ENCODE measurements at places on chromosomes 16 and 17.

- DNase-seq: no peak
Observed at GRCh38 chr17:76384222-76384986, at the start of gene SPHK1. Gene SPHK1 (plus strand): TSS chr17:76384609. CDS start chr17:76385645, 1,036 bp downstream.

- no peak for DNase-seq
Observed at GRCh38 chr17:64369007-64369893, 21.4 kb downstream of the PECAM1 start.

- DNase-seq: no peak
Observed at GRCh38 chr17:66351033-66351432, 48.6 kb downstream of the PRKCA start.

- no peak for DNase-seq
Observed at GRCh38 chr16:4309102-4309832, 6.6 kb upstream of the GLIS2 start.

DNA sequence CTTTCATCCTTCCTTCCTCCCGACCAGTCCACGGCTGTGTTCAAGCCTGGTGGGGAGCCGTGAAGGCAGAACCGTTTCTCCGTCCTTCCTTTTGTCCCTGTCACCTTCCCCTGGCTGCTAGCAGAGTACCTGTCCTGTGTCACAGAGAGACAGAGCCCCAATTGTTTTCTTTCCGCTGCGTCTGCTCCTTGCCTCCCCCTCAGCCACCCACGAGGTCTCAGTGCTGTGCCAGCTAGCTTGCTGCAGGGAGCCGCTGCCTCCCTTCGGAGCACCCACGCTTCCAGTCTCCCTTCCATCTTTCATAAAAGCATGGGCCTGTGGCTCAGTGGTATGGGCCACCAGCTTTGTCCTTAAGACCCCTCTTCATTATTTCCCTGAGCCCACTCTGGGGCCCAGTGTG is 62.2 kb downstream of the MPRIP start:
- DNase-seq: no peak

- DNase-seq: peak; percentile 52
Observed at GRCh38 chr16:79076047-79076767, 524.3 kb downstream of the MAF start.

GRCh38 chr16:77302674-77303073 is 103.5 kb downstream of the SYCE1L start:
- no peak for DNase-seq

DNA sequence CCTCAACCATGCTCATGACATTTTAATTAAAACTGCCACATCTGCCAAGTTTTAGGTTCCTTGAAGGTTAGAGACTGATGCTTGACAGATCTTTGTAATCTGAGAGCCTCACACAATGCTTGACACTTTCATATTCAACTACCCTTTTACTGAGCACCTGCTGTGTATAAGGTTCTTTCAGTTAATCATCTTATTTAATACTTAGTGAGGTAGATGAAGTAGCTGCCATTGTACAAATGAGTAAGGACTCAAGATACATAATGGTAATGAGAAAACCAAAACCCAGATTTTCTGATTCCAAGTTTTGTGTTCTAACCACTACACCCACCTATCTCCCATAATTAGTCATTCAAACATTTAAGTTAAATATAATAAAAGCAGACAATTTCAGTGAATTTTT is 35.4 kb upstream of the ARL6IP1 start:
- DNase-seq: no peak

DNA sequence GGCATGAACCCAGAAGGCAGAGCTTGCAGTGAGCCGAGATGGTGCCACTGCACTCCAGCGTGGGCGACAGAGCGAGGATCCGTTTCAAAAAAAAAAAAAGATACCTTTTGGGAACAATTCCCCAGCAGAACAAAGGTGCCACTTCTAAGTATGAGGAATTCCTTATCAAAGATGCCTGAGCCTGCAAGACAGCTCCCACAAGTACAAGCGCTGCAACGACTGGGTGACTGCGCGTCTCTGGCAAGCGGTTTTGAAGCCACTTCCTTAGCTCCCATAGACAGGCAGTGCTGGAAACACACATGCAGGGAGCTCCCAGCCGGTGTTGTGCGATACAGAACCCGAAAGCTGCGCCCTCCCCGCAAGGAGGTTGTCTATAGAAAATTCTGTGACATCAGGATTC is 60.5 kb downstream of the ADCY9 start:
- DNase-seq: no peak

GRCh38 chr16:27769561-27770255 is 219.8 kb downstream of the KATNIP start:
- DNase-seq: no peak

- DNase-seq: no peak
Observed at GRCh38 chr16:3774156-3774767, 56.9 kb upstream of the TRAP1 start.

DNA sequence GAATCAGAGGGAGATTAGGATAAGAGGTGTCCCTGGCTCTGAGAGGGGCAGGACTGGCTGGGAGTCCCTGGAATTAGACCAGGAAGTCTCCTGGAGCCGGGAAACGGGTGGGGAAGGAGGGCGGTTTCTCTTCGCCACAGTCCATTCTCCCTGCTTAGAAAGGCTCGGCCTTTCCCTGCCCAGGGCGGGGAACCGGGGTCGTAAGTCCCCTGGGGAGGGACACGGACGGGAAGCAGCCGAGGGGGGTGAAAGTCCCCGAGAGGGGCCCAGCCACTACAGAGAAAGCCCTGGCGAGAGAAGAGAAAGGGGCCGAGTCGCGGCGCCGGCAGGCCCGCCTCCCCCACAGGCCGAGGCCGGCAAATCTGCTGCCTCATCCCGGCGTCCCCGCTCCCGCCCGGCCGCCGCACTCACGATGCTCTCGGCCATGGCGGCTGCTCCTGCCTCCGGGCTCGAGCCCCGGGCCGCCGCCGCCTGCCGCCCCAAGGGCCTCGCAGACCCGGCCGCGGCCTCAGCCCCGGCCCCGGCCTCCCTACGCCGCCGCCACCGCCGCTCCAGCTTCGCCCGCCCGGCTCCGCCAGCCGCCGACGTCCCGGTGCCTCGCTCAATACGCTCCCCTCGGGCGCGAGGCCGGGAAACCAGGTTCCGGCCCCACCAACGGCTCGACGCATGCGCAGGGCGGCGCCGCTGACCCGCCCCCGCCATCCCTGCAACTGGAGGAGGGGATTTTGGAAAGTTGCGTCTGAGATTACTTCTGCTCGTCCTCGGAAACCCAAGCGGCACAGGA is at the start of the genes NPLOC4 and TSPAN10:
Gene NPLOC4, minus strand, starts transcription at position 608 of the 784 bp plus-strand sequence. Its CDS starts 182 bp downstream, at position 426.
Gene TSPAN10, plus strand, starts transcription at position 692 of the 784 bp plus-strand sequence. CDS start 5,217 bp downstream, outside the sequence.
- peak; percentile 85 for DNase-seq

- DNase-seq: no peak
Observed at GRCh38 chr17:59047616-59048015, 59.1 kb downstream of the TRIM37 start.

- no peak for DNase-seq
Observed at GRCh38 chr17:41563607-41564170, 8.2 kb downstream of the KRT9 start.

DNA sequence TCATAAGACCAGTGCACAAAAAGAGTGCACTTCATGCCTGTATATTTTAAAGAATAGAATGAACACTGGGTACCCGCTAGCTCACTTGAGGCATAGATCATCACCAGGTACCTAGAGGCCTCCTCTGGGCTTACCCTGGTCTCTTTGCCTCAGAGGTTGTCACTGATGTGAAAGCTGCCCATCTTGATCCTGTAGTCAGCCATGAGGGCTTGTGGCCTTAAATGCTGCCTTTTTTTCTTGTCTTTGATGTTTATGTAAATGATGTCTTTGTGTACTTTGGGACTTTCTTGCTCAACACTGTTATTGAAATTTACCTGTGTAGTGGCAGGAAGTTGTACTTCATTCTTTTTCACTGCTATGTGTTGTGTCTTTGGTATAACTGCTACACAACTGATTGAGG is 26.8 kb upstream of the SLC5A10 start:
- DNase-seq: no peak

GRCh38 chr17:71118039-71118438 is 948.7 kb downstream of the KCNJ2 start:
- DNase-seq: no peak

- no peak for DNase-seq
Observed at GRCh38 chr16:49651226-49651625, 204.7 kb downstream of the ZNF423 start.

GRCh38 chr17:68462381-68463210 is 5.3 kb upstream of the WIPI1 start:
- DNase-seq: peak; percentile 83

- no peak for DNase-seq
Observed at GRCh38 chr16:3266873-3267537, 10.6 kb upstream of the MEFV start.

- DNase-seq: no peak
Observed at GRCh38 chr17:62804822-62805221, 3.3 kb downstream of the MARCHF10 start.

DNA sequence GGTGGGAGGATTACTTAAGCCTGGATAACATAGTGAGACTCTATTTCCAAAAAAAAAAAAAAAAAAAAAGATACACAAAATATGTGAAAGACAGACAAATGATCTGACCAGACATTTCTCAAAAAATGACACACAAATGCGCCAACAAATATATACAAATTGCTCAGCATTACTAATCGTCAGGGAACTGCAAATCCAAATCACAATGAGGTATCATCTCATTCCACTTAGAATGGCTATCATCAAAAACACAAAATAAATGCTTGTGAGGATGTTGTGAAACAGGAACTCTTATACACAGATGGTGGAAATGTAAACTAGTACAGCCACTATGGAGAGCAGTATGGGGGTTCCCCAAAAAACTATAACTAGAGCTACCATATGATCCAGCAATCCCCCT is 62.4 kb downstream of the STX8 start:
- DNase-seq: no peak

GRCh38 chr17:40179923-40180659 is 2.8 kb downstream of the RAPGEFL1 start:
- no peak for DNase-seq

DNA sequence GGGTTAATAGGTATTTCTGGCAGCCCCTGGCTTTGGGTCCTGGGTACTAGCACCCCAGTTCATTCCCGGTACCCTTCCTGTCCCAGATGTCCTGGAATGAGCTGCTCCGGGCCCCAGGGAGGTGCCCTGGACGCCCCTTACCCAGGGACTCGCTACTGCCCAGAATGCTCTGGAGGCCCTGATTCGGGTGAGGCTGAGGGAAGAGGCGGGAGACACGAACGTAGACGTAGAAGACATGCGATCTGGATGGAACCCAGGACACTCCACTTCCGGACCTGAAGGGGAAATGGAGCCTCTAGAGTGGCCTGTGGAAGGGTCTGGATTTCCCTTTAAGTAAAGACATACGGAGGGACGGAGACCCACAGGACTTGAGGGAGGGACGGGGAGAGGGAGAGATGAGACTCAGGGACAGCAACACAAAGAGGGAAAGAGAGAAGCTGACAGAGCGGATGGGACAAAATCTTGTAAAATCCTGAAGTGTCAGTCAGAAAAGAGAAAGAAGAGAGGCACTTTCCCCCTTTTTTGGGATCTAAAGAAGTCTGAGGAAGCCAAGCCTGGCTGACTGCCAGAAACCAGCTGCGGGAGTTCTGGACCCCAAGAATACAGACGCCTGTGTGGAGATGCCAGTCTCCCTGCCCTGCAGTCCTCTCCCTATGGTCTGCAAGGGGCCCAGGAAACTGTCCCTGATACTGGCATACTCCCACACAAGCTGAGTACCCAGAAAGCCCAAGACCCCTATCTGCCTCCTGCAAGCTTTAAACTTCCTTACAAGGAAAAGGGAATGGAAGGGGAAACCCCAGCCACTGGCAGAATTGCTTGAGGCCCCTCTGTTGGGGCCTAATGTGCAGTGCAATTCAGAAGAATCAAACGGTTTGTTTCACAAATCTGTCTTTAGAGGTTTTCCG is 1.0 kb upstream of the HOXB13 start:
- DNase-seq: no peak

- no peak for DNase-seq
Observed at GRCh38 chr17:70905796-70906195, 736.5 kb downstream of the KCNJ2 start.

Data from stimulated activated CD4-positive, alpha-beta T cell treated with anti-CD3 and anti-CD28 coated beads, Interleukin-12 subunit alpha, Interleukin-12 subunit beta, amount 100 ng/mL, for 48 hours (primary cell).